ENCODE measurements at places on chromosomes 2 and 18.

DNA sequence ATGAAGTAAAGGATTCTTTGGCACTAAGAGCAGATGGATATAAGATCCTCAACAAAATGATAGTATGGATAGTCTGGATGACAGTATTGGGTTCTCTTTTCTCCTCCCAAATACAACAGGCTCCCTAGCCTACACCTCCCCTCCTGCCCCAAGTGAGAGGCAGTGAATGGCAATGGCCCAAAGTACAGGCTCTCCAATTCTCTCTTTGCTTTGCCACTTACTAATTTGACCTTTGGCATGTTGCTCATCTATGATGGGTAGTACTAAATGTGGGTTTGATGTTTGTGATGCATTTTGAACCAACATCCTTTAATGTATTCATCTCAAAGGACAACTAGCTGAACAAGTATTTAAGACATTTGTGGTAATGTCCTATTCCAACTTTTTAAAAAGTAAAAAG lies 65.9 kb downstream of the EIF5B start:
- DNase-seq = no peak

- DNase-seq = no peak
Measured at GRCh38 chr2:8281950-8282857, 399.7 kb upstream of the ID2 start.

GRCh38 chr2:72238311-72238710 lies 90.6 kb upstream of the CYP26B1 start:
- DNase-seq = no peak

DNA sequence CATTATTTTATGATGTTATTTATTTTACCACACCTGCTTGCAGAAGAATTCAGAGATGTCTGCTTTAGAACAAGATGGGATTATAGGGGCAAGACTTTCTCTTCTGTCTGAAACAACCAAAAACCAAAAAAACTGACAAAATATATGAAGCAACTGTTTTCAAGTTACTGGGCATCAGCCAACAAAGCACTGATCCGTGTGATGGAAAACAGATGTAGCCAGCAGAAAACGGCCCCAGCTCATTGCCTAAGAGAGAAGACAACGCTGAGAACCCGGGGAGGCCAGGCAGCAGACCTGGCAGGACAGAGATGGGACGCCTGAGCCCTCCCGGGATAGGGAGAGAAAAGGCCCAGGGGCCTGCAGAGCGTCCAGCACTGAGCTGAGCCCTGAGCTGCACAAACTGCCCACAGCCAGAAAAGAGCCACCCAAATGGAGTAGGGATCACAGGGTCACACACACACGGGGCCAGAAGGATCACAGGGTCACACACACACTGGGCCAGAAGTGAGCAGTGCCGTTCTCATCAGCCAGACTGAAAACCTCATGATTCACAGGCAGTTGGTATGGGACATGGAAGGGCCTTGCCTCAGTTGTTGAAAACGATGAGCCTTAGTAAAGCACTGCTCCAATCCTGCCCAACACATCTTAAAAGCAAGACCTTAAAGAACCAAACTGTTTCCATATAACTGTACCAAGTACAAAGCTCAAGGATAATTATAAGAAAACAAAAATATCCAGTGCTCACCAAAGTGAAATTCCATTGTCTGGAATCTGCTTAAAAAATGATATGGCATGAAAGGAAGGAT lies 12.1 kb downstream of the PXDN start:
- no peak for DNase-seq

DNA sequence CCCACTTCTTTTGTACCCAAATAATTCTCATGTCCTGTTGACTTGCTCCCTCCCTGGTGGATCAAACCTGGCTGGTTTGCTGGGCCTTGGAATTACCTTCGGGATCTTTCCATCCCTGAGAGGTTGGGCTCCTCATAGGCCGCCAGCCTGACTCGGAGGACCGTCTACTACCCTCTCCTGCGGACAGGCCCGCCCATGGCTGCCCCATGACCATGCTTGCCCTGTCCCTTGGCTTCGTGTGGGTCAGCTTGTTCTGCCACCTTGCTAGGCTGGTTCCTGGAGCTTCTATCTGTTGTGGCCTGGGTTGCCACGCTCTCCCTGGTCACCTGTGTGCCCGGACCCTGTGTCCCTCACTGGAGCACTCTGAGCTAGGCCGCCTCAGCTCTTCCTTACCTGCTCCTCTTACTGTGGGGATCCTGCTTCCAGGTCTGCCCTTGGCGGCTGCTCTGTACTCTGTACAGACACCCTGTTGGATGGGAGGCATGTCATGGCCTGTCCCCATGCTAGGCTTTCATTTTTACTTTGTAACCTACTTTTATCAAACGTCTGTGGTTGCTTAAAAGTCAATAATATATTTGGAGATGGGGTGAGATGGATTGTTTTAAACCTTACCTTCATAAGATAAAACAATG lies 29.7 kb upstream of the FHL2 start:
- DNase-seq = no peak

DNA sequence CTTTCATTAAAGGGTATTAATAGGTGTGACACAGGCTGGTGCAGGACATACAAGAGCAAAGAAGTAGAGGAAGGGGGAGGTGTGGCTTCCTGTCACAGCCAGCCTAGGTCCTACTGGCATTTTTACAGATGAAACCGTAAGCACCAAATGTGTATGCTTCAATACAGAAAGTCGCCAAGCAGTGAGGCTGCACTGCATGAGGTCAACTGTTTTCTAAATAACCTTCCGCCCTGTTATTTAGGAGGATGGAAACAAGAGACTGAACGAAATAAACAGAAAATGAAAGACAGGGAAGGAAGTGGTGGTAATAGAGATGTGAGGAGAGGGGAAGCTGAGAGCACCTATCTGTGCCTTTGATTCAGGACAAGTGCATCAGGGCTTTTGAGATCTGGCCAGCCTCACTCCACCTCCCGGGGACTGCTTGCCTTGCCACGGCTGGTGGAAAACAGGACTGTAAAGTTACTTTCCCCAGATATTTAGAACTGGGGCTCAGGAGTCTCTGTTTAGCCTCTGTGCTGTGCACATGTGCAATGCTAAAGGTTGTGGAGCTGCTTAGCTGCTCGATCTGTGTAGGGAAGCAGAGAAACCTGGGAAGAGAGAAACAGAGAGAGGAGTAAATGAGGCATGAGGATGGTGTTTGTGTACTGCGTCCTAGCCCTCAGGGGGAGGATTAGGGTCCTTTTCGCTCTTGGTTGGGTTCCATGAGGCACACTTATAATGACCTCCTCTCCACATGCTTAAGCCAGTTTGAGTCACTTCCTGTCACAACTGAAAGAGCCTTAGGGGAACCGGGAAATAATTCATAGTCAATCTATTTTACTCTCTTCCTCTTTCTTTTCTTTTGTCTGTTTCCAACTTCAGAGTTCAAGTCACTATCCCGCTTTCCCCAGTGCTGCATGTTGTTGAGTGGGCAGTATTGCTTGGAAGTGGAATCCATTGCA lies 62.3 kb upstream of the BOD1L2 start:
- DNase-seq = no peak

DNA sequence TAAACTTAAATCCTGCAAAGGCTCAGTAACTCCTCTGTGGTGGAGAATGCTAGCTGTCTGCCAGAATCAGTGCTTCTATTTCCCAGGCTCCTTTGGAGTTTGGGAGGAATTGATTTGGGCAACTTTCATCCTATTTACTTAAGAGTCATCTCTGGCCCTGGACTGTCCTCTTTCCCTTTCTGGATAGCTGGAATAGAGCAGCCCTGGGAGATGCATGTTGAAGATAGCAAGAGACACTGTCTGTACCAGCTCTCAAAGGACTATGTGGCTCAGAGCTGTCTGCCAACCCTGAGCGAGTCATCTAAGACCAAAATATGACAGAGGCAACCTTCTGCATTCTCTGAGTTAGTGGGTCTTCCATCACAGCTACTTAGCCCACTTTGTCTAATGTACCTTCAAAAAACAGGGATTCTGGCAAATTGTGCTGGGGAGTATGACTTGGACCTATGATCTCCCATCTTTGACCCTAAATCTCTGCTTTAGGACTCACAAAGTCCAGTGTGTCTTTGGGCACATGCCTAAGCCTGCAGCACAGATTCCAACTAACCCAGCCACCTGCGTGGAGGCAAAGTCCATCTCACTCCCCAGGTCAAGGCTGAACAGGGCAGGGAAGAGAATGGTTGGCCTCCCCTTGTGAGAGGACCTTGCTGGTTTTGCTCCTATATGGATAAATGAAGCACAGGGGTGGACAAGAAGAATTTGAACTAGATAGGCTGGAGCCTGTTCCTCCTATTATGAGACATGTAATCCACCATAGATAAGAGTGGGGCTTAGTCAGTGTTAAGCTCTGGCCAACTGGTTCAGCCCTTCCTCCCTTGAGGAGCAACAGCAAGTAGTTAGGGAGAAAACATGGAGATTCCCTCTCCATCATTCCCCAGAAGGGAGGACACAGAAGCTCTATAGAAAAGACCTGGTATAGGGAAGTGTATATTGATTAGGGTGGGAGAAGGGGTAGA lies 99.1 kb upstream of the PELI1 start:
- DNase-seq = no peak

DNA sequence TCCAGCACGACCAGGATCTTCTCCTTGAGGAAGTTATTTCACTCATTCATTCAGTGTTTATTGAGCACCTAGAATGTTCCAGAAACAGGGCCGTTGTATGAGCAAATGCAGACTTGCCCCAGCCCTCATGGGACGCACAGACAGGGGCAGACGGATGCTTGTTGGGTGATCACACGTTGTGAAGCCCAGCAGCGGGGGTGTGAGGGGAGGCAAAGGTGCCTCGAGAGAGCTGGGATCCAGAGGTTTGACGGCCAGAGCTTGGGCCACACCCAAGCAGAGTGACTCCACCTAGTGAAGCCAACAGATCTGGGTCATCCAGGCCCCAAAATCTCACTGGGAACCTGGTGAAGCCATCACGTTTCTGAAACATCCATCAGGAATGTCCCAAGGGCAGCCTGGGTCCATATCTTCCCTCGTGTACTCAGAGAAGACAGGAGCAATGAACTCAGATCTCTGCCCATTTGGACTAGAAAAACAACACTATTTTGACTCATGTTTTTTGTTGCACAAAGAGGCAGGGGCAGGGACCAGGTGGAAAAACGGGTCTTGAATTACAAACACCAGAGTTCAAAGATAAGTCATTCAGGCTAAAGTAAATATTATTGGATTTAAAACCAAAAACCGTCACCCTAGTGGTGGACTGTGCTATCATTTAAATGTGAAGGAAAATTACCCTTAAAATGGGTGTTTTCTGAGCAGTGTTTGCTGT lies 54.9 kb upstream of the RBM44 start:
- DNase-seq = no peak

GRCh38 chr2:141728142-141728541 lies 402.7 kb downstream of the LRP1B start:
- no peak for DNase-seq

DNA sequence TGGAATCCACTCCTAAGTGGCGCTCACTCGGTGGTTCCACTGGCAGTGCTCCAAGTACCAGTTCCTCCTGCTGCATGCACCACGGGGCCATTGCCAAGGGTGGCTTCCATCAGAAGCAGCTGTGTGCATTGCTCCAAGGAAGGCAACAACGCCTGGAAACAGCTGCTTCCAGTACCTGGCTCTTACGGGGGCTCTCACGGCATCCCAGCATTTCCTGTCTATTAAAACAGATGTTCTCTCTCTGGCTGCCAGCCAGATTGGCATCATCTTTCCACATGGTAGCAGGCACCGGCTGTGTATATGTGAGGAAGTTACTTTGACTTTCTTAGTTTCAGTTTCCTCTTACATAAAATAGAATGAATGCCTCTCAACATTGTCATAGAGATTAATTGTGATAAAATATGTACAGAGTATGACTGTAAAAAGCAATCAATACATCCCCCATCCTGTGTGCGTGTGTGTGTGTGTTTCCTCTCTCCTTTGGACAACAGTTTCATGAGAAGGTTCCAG lies 84.9 kb downstream of the CMPK2 start:
- no peak for DNase-seq

DNA sequence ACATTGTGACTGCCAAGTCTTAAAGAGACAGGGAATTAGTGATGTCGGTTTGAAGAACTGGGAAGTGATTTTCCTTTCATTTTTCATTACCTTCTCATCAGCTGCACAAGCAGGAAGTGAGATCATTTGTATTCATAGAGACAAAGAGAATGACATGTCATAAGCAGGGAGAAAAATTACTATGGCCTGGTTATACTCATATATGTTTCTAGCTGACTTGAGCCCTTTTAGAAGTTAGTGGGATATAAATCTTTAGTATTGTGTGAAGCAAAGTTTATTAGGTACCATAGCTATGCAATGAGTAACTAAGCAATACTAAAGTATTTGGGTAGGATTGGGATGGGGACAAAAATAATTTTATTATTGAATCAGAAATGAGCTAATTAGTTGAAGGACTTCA lies 284.1 kb downstream of the PID1 start:
- DNase-seq = no peak

- no peak for DNase-seq
Measured at GRCh38 chr2:100756704-100757103, 63.2 kb upstream of the NPAS2 start.

GRCh38 chr18:34864836-34865497 lies 154.9 kb downstream of the DTNA start:
- DNase-seq = no peak

- DNase-seq = no peak
Measured at GRCh38 chr2:64338910-64339500, 115.0 kb upstream of the LGALSL start.

GRCh38 chr2:1671916-1672315 lies 72.4 kb downstream of the PXDN start:
- DNase-seq = no peak

DNA sequence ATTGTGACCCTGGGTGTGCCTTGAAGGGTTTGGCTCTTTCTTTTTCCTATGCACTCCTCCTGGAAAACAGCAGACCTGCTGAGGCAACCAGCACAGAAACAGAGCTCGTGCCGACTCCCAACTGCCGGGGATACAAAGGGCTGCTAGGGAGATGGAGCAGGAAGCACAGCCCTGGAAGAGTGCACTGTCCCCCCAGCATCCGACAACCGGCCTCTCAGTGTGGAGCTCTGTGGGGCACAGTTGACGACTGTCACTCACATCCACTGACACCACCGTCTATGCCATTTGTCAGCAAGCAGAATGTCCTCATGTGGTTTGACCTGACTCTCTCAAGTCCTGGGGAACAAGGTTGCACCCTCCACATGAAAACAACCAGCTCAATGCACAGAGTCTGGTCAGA lies 290.4 kb downstream of the TNS1 start:
- no peak for DNase-seq

- DNase-seq = no peak
Measured at GRCh38 chr18:62954366-62954765, 239.0 kb downstream of the PHLPP1 start.

- no peak for DNase-seq
Measured at GRCh38 chr2:34179511-34179910, 580.4 kb upstream of the FAM98A start.

GRCh38 chr2:205684871-205685313 lies 2.6 kb downstream of the NRP2 start:
- no peak for DNase-seq

DNA sequence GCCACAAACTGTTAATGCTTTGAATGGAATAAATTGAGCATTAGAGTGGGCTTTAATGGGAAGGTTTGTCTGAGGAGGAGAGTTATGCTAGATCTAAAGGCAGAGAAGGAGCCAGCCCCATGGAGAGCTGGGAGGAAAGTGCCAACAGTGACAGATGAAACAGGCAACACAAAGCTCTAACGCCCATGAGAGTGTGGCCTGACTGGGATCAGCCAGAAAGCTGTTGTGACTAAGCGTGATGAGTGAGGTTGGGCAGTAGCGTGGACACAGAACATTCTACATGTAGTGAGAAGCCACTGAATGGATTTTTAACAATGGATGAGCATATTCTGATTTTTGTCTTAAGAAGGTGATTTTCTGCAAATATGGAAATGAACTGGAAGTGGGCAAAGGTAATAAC lies 185.3 kb upstream of the SIX2 start:
- DNase-seq = no peak
